ENCODE measurements at places on chromosomes 7 and 10.

GRCh38 chr10:28975891-28976531 lies 298.7 kb downstream of the BAMBI start:
- no peak for DNase-seq

DNA sequence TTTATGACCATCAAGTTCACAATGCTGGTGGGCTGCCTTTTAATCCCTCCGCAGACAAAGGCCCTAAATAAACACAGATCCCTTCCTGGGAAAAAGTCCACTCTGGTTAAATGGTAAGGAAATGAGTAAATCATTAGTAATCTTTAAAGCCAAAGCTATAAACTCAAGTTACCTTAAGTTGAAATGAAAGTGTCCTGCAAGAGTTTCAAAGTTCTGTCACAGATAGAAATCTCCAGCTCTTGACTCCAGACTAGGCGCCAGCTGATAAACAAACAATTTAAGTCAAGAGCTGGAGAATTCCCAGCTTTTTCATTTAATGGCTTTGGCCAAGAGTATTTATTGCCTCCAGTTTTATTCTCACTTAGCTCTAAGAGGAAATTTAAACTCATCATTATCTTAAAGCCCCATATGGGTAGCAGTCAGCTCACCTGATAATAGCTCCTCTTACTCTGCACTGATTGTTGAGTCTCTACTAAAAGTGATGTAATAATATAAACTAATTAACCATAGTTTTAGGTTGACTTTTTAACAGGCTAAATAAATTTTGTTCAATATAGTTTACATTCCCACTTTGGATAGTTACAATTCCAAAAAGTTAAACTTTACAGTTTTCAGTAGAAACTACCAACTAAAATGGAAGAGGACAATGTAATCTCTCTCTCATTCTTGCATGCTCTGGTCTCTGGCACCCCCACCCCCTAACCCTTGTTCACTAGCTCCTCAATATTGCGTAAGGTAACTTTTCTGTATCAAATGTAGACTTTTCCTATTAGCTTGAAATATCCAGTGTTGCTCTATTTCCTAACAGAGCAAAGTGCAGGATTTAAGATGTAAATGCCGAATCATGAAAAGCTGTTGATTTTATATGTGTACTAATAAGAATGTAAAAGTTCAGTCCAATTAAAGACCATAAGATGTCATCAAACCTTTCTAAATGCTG lies 56.1 kb downstream of the HIBADH start:
- no peak for DNase-seq

DNA sequence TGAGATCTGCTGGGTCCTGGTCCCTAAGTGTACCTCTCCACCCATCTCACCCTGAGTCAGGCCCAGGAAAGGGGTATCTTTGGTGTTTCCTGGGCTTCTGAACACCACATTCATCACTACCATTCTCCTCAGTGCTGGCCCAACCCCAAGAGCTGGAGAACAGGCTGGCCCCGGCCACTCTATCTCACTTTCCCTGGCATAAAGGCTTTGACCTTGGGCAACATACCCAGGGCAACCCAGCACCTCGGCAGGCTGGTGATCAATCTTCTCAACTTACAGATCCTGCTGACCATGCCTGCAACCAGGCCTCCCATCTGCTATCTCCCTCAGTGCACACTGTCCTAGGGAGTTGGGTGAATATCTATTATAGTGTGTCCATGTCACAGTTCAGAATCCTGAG lies 2.1 kb downstream of the VSIR start:
- no peak for DNase-seq

DNA sequence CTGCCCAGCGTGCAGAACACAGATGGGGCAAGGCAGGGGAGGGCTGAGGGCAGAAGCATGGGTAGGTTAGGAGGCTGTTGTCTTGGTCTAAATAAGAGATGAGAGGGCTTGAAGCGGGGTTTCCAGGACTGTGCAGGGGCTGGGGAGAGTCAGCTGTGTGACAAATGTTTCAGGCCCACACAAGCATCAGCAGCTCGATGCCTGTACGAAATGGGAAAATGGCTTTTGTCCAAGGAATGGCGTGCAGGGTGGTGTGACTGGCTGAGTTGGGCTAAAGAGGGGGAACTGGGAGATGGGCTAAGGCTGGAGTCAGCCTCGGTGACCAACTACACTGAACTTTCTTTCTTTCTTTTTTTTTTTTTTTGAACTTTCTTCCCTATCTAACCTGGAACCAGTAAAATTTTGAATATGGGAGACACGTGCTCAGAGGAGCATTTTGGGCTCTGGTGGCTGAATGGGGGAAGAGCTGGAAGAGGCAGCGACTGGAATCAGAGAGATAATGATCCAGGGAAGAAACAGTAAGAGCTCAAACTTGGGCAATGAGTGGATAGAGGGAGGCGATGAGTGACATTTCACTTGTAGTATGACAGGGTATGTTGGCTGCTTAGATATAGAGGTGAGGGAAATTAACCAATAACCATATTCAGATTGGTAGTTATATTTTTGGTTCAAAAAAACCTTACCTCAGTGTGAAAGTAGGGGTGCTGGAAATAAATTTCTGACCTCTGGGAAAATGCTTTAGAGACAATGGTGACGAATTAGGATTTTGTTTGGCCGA lies 10.2 kb upstream of the EPHA1 start:
- no peak for DNase-seq

DNA sequence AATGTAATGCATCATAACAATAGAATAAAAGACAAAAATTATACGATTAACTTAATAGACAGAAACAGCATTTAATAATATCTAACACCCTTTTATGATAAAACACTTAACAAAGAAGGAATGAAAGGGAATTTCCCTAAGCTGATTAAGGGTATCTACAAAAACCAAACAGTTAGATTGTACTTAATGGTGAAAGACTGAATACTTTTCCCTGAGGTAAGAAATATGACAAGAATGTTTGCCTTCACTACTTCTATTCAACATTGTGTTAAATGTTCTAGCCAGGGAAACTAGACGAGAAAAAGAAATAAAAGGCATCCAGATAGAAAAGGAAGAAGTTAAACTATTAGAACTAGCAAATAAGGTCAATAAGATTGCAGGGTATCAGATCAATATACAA lies 276.9 kb downstream of the BAMBI start:
- no peak for DNase-seq

DNA sequence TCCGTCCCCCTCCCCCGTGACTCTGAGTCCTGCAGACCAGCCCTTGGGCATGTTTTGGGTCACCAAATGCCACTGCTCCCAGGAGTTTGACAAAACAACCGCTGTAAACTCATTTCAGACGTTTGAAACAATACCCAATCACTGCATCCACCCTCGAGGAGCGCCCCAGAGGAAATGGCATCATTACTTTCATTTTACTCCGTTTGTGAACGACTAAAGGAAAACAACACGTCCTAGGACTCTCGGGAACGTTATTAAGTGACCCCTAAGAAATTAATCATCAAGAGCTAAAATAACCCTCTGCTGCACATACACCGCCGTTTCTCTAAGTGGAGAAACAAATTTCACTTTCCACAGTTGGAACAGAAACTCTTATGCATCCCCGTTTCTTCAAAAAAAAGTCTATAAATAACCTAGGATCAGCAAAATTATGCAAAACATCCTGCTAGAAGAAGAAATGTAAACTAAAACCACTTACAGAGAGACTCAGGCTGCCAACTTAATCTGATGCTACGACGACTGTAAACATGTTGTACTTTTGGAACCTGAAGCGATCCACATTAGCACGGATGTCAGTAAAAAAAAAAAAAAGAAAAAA lies 109.9 kb upstream of the EFCAB10 start:
- DNase-seq: no peak

GRCh38 chr10:690372-691161 lies 1.1 kb upstream of the DIP2C start:
- DNase-seq: no peak

GRCh38 chr10:59675812-59676211 lies 33.8 kb downstream of the SLC16A9 start:
- no peak for DNase-seq

DNA sequence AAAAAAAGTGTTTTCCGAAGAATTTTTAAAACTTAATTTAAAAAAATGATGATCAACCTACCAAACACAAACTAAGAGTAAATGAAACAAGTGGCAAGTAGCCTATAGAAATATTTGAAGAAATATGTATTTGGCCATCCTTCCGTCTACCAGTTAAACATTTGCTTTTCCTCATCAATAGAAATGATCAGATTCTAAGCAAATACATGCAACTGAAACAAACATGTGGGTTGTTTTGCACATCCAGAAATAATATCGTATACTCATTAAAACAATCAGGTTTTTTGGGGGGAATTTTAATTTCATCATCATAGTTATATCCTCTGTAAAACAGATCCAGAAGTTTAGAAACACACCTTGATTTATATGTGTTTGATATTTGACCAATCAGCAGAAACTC lies 1011.7 kb downstream of the GATA3 start:
- no peak for DNase-seq

- no peak for DNase-seq
These were observed 1111.0 kb downstream of the XPNPEP1 start for GRCh38 chr10:108812296-108812695.

DNA sequence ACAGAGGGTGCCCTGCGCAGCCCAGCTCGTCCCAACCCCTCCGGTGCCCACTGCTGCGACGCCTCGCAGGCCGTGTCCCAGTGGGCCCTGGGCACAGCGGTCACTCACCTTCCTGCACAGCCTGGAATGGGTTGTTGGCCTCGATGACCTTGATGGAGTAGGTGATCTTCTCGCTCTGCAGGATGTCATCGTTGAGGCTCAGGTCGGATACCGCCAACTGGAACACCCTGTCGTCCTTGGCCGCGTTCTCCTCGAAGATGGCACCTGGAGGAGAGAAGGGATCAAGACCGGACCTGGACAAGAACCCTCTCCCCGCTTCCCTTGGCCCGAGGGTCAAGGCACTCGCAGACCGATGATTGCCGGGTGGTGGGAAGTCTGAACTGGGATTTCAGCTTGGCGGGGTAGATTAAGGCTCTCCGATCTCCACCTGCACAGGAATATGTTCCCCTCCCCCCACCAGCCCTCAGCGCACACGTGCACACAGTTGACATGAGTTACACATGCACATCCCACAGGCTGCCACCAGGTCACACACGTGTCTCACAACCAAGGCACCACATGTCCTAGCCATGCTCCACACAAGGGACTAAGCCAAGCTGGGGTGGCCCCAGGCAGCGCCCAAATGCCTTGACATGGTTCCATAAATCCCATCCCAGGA lies 2.6 kb downstream of the GRID1 start:
- no peak for DNase-seq

GRCh38 chr7:151868396-151869108 lies 8.4 kb downstream of the PRKAG2 start:
- DNase-seq: no peak

DNA sequence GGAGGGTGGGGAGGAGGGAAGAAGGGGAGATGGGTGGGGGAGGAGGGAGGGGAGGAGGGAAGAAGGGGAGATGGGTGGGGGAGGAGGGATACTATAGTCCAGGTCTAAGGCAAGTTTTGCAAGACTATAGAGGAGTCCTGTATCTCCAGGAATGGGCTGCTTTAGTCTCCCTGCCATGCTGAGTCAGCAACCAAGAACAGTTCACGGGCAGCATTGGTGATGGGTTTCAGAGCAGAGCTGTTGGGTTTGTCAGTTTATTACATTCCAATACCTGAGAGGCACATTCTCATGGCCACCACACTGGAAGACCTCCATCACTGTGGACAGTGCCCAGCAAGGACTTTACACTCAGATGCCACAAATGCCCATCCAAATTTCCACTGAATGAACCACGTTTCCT lies 212.7 kb downstream of the GRM8 start:
- no peak for DNase-seq

- DNase-seq: no peak
These were observed 324.7 kb downstream of the INHBA start for GRCh38 chr7:41378156-41378555.

DNA sequence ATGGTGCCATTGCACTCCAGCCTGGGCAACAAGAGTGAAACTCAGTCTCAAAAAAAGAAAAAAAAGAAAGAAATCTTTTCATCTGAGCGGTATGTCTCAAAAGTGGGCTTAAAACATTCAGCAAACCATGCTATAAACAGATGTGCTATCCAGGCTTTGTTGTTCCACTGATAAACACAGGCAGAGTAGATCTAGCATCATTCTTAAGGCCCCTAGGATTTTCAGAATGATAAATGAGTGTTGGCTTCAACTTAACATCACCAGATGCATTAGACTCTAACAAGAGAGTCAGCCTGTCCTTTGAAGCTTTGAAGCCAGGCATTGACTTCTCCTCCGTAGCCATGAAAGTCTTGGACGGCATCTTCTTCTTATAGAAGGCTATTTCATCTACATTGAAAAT lies 23.1 kb downstream of the DYDC2 start:
- DNase-seq: no peak

- no peak for DNase-seq
These were observed 568.8 kb upstream of the PCDH15 start for GRCh38 chr10:55369670-55370420.

DNA sequence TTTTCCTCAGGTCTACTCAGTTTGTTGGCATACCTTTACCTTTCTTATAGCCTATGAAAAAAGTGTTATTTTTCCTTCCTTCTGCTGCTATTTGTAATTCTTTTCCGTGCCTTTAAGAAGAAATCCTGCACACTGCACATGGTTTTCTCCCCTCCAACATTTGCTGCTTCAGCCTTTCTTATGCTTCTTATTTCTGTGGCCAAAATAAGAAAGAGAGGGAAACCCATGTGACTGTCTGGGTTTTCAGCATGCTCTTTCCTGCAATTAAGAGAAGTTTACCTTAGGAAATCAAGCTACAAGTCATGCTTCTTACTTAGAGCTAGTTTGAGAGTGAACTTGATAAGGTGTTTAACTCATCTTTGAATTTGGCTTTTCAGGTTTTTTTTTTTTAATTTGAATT lies 11.0 kb downstream of the TBC1D12 start:
- DNase-seq: no peak

DNA sequence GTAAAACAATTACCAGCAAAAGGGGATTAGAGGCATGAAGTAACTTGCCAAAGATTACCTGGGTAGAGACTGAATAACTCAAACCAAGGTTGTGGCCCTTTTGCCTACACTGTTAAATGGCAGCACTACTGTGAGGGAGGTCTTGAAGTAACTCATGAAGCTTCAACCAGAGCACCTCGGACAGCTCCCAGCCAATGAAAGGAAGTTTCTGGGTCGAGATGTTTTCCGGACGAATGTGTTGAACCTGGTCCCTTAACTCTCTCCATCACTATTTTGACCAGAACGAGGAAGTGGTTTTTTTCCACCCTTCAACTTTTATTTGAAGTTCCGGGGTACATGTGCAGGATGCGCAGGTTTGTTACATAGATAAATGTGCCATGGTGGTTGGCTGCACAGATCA lies 133.6 kb upstream of the PRKCQ start:
- DNase-seq: no peak
